ENCODE measurements at places on chromosomes 1 and 21. TPM values are rescaled to one million over a fixed set of nuclear protein-coding genes. Genes with fewer than 3 reads are reported as not detected.

Gene AMY2A
- 0.19 TPM for total RNA-seq

Gene KRTAP21-1
- not detected for total RNA-seq

Gene LCE3E
- 24.5 TPM for total RNA-seq

Gene GBP7
- total RNA-seq: not detected

Gene FNDC10
- 12.4 TPM for total RNA-seq

Gene COL24A1
- 1.3 TPM for total RNA-seq

Gene ETV3L
- not detected for total RNA-seq

Gene IL20
- not detected for total RNA-seq

Gene MRPS6
- 23.9 TPM for total RNA-seq

Gene DNAJC6
- total RNA-seq: 3.2 TPM

Gene EPHB2
- total RNA-seq: 0.57 TPM

Gene TMEM54
- total RNA-seq: 245 TPM
